ENCODE measurements at places on chromosomes 6 and 20. TPM values are rescaled to one million over a fixed set of nuclear protein-coding genes. Genes with fewer than 3 reads are reported as not detected.

GRCh38 chr6:33192105-33192646 is at the start of gene COL11A2:
Gene COL11A2 (minus strand): TSS chr6:33192467. CDS start chr6:33192240, 227 bp downstream.
- DNase-seq, result no peak

DNA sequence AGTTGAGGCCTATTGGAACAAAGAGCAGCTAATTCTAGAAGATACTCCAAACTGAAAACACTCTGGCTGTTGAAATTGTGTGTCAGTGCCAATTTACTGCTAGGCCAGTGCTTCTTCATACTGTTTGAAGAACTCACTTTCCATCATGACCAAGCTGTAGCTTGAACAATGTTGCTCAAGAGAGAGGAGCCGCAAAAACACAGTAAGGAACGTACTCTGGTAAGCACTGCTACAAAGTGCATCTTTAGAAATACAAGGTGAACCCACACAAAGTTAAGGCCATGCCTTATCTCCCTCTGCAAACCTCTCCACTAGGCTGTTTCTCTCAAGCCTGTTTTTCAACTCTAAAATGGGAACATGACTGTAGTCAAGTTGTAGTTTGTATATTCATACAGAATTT is 74.5 kb upstream of the TULP1 start:
- no peak for DNase-seq

- DNase-seq, result no peak
These were observed 4.4 kb downstream of the PNLDC1 start for GRCh38 chr6:159804504-159804903.

DNA sequence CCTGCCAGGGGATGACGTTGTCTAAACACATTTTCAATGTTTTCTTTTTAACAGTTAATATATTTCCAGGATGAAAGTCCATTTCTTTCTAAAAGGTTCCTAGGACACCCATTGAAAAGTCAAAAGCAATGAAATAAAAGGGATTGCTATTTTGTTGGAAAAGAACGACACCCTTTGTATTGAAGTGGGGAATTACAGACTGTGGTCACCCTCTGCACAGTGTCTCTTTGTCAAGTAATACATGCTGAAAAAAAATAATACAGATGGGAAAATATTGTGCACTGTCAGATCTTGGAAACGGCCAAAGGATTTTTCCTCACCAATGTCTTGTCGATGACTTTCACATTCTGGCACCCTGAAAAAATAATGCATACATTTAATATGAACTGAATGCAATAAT is 56.9 kb downstream of the HAO1 start:
- DNase-seq, result no peak

- no peak for DNase-seq
These were observed 95.7 kb downstream of the LY86 start for GRCh38 chr6:6683969-6684833.

Gene ZSCAN23
- total RNA-seq, result 1.5 TPM

Gene NCOA6
- total RNA-seq, result 24.4 TPM

All from mesenteric fat pad (tissue), 1 donor.